ENCODE measurements at places on chromosomes 7 and 10. TPM values are rescaled to one million over a fixed set of nuclear protein-coding genes. Genes with fewer than 3 reads are reported as not detected.

The ZEB1 gene
- total RNA-seq: 32.4 TPM

The GLI3 gene
- total RNA-seq: 0.59 TPM

The FAM25A gene
- 12.0 TPM for total RNA-seq

The SAMD9L gene
- total RNA-seq: 3.8 TPM

The CALHM3 gene
- not detected for total RNA-seq

The CLDN15 gene
- total RNA-seq: 4.1 TPM

- no peak for DNase-seq
Measured at GRCh38 chr10:89367529-89367928, 10.3 kb upstream of the IFIT1B start.

GRCh38 chr7:35424869-35425495 is 171.1 kb upstream of the TBX20 start:
- DNase-seq: peak; percentile 40

DNA sequence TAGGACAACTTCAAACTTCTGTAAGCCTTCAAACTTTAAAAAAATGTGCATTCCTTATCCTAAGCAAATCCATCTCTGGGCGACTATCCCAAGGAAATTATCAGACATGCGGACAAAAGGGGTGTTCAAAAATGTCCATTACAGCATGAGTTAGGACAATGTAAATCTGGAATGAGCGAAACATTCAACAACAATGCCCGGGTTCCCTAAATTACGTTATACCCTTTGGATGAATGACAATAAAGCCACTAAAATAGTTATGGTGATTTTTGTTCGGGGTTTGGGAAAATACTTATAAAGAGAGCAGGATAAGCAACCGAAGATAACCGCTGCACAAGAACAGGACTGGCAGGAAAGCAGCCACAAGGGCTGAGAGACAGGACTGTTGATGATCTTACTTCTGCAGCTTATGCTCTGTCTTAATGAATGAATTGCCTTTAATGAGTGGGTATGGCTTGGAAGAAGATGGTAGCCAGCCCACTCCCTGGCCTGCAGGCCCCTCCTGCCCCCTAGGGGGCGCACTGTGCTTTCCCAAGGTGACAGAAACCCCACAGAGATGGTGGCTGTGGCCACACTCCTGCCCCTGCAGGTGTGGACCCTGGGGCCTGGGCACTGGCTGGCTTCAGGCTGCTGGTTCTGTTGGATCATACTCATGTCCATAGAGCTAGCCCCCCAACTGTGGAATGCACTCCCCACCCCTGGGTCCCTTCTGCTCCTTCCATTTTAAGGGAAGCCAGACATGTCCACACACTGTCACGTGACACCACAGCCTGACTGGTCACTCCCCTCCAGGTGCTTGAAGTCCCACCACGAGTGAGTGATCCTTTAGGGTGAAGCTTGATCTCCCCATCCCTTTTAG is 45.0 kb downstream of the ZCCHC24 start:
- DNase-seq: no peak

DNA sequence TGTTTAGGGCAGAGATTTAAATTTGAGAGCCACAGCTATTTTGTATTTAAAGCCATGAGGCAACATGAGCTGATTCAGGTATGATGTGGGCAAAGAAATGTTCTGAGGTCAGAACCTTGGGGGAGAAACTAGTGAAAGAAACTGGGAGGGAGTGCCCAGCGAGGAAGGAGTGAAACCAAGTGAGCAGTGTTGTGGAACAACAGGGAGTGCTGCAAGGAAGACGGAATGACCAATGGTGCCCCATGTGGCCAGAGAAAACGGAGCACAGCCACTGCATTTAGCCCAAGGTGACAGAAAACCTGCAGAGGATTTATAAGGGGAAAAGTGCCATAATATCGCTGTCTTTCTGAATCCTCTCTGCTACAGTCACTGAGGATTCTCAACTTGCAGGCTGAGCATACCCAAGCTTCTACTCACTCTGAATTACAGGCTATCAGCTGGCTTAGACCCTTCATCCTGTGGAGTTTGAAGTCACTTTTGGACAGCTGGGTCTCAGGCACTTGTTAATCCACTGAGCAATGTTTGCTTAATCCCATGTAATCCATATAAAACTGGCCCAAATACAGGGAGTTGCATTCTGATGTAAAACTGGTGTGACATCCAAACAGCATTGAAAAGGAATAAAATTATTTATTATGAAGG is 777.3 kb downstream of the CCSER2 start:
- no peak for DNase-seq

DNA sequence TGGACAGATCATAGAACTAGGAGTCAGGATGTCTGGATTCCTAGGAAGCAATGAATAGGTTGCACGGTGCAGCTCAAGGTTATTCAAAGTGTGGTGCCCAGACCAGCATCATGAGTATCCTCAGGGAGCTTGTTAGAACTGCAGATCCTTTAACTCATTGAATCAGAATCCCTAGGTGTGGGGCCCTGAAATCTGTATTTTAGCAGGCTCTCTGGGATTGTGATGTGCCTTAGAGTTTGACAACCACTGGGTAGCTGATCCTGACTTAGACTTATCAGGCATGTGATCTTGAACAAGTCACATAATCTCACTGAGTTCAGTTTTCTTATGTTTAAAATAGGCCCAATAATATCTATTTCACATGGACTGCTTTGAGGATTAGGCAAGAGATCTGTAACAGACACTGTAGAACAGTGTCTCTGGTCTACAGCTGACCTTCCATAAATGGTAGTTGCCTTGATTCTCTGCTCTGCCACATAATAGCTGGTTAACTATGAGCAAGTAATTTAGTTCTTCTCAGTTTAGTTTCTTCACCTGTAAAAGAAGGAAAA is 46.4 kb upstream of the ATRNL1 start:
- no peak for DNase-seq

- no peak for DNase-seq
Measured at GRCh38 chr7:131839967-131840690, 283.7 kb upstream of the PODXL start.

All from MG63 (cell line).